Urinary bladder (tissue), 4 donors: ENCODE measurements at places on chromosomes 1 and 21. TPM values are rescaled to one million over a fixed set of nuclear protein-coding genes. Genes with fewer than 3 reads are reported as not detected.

DNA sequence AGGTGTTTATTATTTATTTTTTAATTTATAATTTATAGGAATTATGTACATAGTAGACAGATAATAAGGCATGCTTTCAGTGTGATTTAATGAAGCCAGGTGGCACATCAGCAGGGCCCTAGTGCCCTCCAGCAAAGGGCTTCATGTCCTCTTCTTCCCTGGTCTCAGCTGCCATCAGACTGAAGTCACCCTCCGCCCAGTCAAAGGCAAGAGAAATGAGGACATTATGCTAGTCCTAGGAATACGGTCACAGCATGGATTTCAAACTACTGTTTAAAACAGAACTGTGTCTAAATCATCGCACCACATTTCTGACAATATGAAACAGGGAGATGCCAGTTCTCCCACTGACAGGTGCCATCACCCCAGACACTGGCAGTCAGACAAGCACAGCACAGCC lies 168.1 kb downstream of the SEC16B start:
- DNase-seq: no peak

- DNase-seq: no peak
These were observed 4.5 kb upstream of the TRABD2B start for GRCh38 chr1:48001696-48002095.

- DNase-seq: no peak
These were observed 274.9 kb downstream of the NUF2 start for GRCh38 chr1:163596541-163597258.

GRCh38 chr1:43366601-43367025 lies 1.2 kb downstream of the ELOVL1 start:
- DNase-seq: no peak

The HSD11B1 gene
- total RNA-seq: 1.2 TPM

- DNase-seq: no peak
These were observed 15.7 kb upstream of the C1orf146 start for GRCh38 chr1:92201973-92202372.

GRCh38 chr1:208025031-208025430 lies 114.1 kb upstream of the CD34 start:
- no peak for DNase-seq

GRCh38 chr21:45074048-45074817 lies at the start of gene ADARB1:
ADARB1 (plus strand) TSS chr21:45074580; CDS start chr21:45171657, 97,077 bp downstream.
- DNase-seq: no peak
